Tibial artery (tissue), 4 donors: ENCODE measurements at places on chromosomes 5 and 9.

GRCh38 chr5:27963050-27963783 lies 924.8 kb upstream of the CDH9 start:
- no peaks in the 10 kb centered on the region for H3K27me3 ChIP-seq
- no peak for DNase-seq
- no peak overlapping the region for H3K4me3 ChIP-seq
- H3K27ac ChIP-seq: no peak overlapping the region

DNA sequence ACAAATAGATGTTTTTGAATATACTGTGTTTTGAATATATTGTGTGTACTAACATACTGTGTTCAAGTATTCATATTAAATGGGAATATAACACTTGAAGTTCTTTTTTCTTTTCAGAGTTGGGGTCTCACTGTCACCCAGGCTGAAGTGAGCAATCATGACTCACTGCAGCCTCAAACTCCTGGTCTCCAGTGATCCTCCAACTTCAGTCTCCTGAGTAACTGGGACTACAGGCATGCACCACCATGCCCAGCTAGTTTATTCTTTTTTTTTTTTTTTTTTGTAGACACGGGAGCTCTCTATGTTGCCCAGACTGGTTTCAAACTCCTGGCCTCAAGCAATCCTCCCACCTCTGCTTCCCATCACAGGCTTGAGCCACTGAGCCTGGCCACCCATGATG lies 23.2 kb upstream of the AUH start:
- H3K4me3 ChIP-seq: no peak overlapping the region
- H3K4me1 ChIP-seq: no peaks in the 10 kb centered on the region
- H3K36me3 ChIP-seq: no peaks in the 10 kb centered on the region
- DNase-seq: no peak
- no peaks in the 10 kb centered on the region for H3K27me3 ChIP-seq

- H3K27me3 ChIP-seq: no peaks in the 10 kb centered on the region
- H3K36me3 ChIP-seq: peaks cover 5% of the 10 kb centered on the region
Measured at GRCh38 chr9:77375956-77376532, 198.7 kb downstream of the VPS13A start.

DNA sequence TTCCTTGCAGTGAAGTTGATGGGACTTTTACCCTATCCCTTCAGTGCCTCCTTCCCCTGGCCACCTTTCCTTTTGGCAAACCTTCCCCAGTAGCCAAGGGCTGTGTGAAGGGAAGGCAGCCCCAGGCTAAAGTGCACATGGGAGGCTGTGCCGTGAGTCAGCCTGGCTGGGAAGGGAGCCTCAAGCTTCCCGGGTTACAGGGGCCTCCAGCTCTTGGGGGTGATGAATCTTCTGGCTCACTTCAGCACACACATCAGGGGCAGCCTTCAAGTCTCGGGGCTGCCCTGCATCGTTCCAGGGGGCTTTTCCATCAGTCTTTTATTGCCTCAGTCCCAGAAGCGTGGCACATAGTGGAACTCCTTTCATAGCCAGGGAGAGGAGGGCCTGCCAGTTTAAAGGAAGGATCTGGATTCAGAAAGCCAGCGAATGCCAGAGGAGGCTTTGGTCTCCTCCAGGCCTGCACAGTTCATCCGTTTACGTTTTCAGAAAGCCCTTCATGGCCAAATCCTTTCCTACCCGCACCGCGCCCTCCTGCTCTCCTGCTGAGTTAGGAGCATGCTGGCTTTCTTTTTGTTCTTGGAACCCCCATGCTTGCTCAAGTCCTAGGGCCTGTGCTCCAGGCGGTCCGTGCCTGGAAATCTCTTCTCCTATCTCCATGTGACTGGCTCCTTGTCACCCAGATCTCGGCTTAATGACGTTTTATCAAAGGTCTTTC lies 134.8 kb upstream of the KLF4 start:
- no peaks in the 10 kb centered on the region for H3K4me1 ChIP-seq
- no peaks in the 10 kb centered on the region for H3K27me3 ChIP-seq
- no peak overlapping the region for H3K27ac ChIP-seq

DNA sequence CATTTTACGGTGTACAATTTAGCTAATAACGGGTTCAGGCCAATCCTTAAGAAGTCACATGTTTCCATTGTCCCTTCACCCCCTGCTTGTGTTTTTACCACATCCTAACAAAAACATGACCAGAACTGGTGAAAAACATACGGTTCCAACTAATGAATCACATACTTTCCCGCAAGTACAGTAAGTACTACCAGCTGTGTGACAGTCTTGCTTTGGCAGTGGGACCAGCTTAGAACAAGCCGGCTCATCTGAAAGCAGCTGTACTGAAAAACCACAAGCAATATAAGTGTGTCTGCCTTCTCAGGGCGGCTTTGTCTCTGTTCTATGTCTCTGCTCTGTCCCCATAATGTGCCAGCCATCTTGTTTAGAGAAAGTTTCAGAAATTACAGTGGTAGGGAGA lies 242.5 kb downstream of the BNC2 start:
- DNase-seq: no peak
- H3K4me1 ChIP-seq: peaks cover 3% of the 10 kb centered on the region
- no peak overlapping the region for H3K27ac ChIP-seq
- H3K36me3 ChIP-seq: no peaks in the 10 kb centered on the region
